ENCODE measurements at places on chromosomes 4 and X.

- H3K4me3 ChIP-seq: no peak overlapping the region
- H3K27ac ChIP-seq: no peak overlapping the region
- peaks cover 39% of the 10 kb centered on the region for H3K27me3 ChIP-seq
- no peaks in the 10 kb centered on the region for H3K36me3 ChIP-seq
Observed at GRCh38 chr4:175999944-176000343, 65.7 kb upstream of the WDR17 start.

DNA sequence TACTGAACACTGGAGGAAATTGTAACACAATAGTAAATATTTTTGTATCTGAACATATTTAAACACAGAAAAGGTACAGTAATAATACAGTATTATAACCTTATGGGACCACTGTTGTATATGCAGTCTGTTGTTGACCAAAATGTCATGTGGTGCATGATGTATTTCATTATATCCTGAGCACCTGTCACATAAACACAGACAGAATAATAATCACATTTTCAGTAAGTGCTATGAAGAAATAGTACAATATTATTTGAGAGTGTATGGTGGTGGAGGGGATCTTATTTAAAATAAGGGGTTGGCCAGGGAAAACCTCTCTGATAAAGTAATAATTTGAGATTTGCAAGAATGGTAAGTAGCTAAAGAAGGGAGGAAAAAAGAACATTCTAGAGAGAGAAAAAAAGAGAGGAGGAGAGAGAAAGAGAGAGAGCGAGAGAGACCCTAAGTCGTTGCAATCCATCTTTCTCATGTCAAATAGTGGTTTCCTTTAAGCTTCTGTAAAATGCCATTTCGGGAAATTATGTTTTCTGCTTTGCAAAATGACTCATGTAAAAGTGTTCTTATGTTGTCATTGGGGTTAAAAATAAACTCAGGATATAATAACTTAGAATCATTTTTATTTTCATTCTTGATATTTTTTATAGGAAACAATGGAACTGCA lies 19.3 kb upstream of the CLNK start:
- DNase-seq: no peak
- H3K36me3 ChIP-seq: no peaks in the 10 kb centered on the region
- H3K4me3 ChIP-seq: no peak overlapping the region
- H3K27me3 ChIP-seq: no peaks in the 10 kb centered on the region
- peaks cover 3% of the 10 kb centered on the region for H3K4me1 ChIP-seq

DNA sequence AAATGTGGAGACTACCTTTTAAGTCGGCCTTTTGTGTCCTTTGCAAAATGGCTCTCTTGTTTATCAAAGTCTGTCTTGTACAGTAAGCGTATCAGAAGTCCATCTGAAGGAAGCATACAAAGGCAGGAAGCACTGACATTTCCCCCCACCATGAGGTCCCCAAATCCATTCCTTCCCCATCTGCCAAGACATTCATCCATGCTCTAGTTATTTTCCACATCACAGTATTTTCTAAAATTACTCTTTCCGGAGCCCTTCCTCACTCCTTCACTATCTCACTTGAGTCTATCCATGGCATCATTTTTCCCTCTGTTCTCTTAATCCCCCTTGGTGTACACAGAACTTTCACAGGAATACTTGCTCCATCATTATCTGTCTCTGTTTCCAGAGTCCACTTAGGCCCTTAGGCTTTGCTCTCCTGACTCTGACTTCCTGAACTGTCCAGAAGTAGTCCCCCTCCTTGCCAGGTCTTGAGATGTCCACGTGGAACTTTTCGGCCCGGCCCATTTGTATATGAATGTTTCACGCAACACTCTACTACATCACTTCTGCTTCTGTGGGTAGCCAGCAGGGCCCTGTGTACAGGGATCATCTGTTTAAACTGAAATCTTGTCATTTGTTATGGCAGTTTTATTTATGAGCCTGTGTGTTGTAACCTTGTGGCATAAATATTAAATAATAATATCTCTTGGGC lies 2.1 kb downstream of the SEL1L3 start:
- H3K4me3 ChIP-seq: peak overlapping the region; percentile 94
- peak; percentile 26 for DNase-seq
- peaks cover 12% of the 10 kb centered on the region for H3K36me3 ChIP-seq
- H3K27ac ChIP-seq: peak overlapping the region; percentile 96

DNA sequence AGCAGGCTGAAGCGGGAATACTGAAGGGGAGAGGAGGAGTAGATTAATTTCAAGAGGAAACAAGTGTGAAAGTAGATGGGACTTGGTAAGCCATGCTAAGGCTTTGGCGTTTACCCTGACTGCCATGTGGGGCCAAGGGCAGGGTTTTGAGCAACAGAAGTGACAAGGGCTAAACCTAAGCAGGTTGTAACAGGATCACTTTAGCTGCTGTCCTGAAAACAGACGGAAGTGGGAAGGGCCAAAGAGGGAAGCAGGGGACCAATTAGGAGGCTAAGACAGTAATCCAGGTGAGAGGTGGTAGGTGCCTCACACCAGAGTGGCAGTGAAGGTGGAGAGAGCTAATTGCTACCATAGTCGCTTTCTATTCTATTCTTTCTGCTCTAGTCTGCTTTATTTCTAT lies 166.5 kb downstream of the PJA1 start:
- H3K27me3 ChIP-seq: peaks cover 2% of the 10 kb centered on the region
- no peak overlapping the region for H3K27ac ChIP-seq
- H3K36me3 ChIP-seq: no peaks in the 10 kb centered on the region
- H3K4me3 ChIP-seq: no peak overlapping the region
- no peak for DNase-seq

DNA sequence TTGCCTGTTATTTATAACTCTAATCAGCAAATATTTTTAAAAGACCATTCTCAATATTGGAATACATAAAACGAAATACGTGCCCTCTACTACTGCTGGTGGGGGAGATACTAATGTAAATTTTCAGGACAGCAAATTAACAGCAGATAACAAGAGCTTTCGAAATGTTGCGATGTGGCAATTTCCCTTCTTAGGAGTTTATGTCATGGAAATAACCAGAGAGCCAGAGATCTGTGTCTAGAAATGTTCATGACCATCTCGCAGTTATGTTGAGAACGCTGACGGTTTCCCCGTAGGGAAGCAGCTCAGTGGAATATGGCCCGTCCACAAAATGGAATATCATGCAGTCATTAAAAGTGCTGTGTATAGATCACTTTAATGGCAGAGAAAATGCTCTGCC lies 238.4 kb upstream of the PSAPL1 start:
- H3K36me3 ChIP-seq: no peaks in the 10 kb centered on the region
- H3K4me1 ChIP-seq: no peaks in the 10 kb centered on the region
- H3K27ac ChIP-seq: no peak overlapping the region
- DNase-seq: no peak
- H3K4me3 ChIP-seq: no peak overlapping the region
- peaks cover 6% of the 10 kb centered on the region for H3K27me3 ChIP-seq

GRCh38 chrX:110004215-110004614 lies 1.3 kb downstream of the TMEM164 start:
- H3K27ac ChIP-seq: no peak overlapping the region
- peaks cover 4% of the 10 kb centered on the region for H3K36me3 ChIP-seq
- H3K4me3 ChIP-seq: peak overlapping the region; percentile 81

GRCh38 chrX:152905081-152905420 lies 7.2 kb downstream of the ZNF185 start:
- H3K36me3 ChIP-seq: no peaks in the 10 kb centered on the region
- no peak for DNase-seq
- peaks cover 1% of the 10 kb centered on the region for H3K27me3 ChIP-seq
- H3K4me1 ChIP-seq: peaks cover 3% of the 10 kb centered on the region

DNA sequence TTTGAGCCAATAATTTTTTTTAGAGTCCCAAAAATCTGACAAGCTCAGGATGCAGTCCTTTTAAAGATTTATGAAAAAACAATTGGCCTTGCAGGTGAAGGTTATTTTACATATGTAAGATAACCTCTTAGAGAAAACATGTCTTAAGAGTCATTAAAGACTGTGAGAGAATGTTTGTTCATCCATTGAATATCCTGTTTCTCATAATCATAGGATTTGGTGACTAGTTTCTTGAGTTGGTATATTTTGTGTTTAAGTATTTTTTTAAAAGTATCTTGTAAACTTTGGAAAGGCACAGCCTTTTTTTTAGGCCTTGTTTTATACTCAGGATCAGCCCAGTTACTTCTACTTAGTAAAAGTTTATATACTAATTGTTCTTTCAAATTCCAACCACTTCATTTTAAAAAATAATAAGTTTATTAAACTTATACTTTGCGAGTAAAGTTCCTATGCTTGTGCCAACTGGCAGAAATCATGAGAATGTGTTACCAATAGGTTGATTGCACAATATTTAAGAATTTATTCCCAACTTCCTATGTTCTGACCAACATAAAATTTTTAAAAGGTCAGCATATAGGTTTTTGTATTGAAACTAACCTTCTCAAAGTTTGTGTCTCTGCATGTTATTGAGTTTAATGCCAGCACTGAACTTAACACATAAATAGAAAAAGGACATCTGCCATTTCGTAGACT lies 40.0 kb upstream of the ARSJ start:
- peaks cover 3% of the 10 kb centered on the region for H3K4me1 ChIP-seq
- DNase-seq: no peak
- no peaks in the 10 kb centered on the region for H3K27me3 ChIP-seq
- no peaks in the 10 kb centered on the region for H3K36me3 ChIP-seq

- peaks cover 18% of the 10 kb centered on the region for H3K4me1 ChIP-seq
- H3K36me3 ChIP-seq: peaks cover 66% of the 10 kb centered on the region
- H3K4me3 ChIP-seq: no peak overlapping the region
- DNase-seq: no peak
Observed at GRCh38 chr4:184728858-184729257, 5.0 kb downstream of the CENPU start.

- no peak for DNase-seq
- no peaks in the 10 kb centered on the region for H3K4me1 ChIP-seq
- no peaks in the 10 kb centered on the region for H3K36me3 ChIP-seq
- no peak overlapping the region for H3K27ac ChIP-seq
Observed at GRCh38 chr4:65624651-65625050, 45.6 kb downstream of the EPHA5 start.

DNA sequence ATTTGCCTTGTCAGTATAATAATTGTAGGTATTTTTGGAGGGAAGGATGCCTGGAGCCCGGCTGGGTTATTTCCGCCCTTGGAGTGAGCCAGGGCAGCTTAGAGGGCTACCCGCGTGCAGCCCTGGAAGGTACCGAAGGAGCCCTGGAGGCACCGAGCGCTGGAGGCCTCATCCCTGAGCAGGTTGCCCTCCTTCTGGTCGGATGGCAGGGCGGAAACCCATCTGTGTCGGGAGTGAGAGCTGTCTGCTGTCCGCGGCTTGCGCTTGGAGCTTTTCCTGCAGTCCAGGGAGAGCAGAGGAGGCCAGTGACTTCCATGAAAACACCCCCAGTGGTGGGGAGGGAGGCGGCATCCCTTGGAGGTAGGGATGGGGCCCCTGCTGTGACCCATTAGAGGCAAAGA lies 122.1 kb downstream of the TBL1X start:
- H3K27ac ChIP-seq: no peak overlapping the region
- no peaks in the 10 kb centered on the region for H3K27me3 ChIP-seq
- H3K4me1 ChIP-seq: peaks cover 11% of the 10 kb centered on the region
- no peak overlapping the region for H3K4me3 ChIP-seq

DNA sequence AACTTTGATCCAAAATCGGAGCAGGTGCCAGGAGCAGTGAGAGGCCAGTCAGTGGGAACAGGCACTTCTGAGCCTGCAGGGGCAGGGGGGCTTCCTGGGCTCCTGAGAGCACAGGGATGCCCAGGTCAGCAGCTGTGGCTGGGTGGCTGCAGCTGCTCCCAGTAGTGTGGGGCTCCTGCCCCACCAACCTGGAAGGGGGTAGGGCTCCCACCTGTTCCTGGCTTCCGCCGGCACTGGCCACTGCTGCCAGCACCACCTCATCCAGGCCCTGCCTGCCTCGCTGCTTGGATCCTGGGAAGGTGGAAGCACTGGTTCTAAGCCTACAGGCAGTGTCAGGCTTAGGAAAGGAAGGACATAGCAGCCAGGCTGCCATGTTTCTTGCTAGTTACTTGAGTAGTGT lies 18.6 kb downstream of the GRK4 start:
- peaks cover 7% of the 10 kb centered on the region for H3K27me3 ChIP-seq
- DNase-seq: no peak
- no peaks in the 10 kb centered on the region for H3K4me1 ChIP-seq
- no peak overlapping the region for H3K27ac ChIP-seq
- H3K4me3 ChIP-seq: no peak overlapping the region

- peaks cover 8% of the 10 kb centered on the region for H3K4me1 ChIP-seq
- no peak for DNase-seq
- H3K27me3 ChIP-seq: peaks cover 24% of the 10 kb centered on the region
- H3K27ac ChIP-seq: no peak overlapping the region
- no peak overlapping the region for H3K4me3 ChIP-seq
Observed at GRCh38 chr4:38865445-38865844, 2.2 kb upstream of the FAM114A1 start.

DNA sequence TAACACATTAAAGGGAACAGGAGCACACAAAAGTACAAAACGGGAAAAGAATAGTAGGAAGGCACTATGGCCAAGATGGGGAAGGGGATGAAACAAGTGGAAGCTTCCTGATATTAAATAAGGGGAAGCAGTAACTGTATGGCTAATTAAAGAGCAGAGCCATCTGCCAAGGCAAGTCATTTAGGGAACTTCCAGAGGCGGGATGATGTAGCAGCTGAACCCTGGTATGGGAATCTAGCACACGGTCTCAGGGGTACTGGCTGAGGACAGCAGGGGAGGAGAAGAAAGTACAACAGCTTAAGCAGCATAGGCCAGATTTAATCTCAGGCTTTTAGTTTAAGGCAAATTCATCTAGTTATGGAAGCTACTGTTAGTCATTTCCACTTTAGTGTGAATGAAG lies 59.1 kb downstream of the IGFBP7 start:
- H3K4me1 ChIP-seq: no peaks in the 10 kb centered on the region
- H3K27ac ChIP-seq: no peak overlapping the region
- H3K27me3 ChIP-seq: peaks cover 17% of the 10 kb centered on the region
- H3K36me3 ChIP-seq: no peaks in the 10 kb centered on the region
- H3K4me3 ChIP-seq: no peak overlapping the region

- H3K36me3 ChIP-seq: no peaks in the 10 kb centered on the region
- DNase-seq: no peak
- H3K4me3 ChIP-seq: no peak overlapping the region
- no peaks in the 10 kb centered on the region for H3K4me1 ChIP-seq
- no peak overlapping the region for H3K27ac ChIP-seq
- H3K27me3 ChIP-seq: no peaks in the 10 kb centered on the region
Observed at GRCh38 chr4:137923494-137923893, 318.7 kb downstream of the SLC7A11 start.

Measured in activated CD4-positive, alpha-beta T cell treated with anti-CD3 and anti-CD28 coated beads for 36 hours (primary cell).